CD4-positive, alpha-beta memory T cell (primary cell): ENCODE measurements at places on chromosomes 12 and 14. TPM values are rescaled to one million over a fixed set of nuclear protein-coding genes. Genes with fewer than 3 reads are reported as not detected.

Gene IFT43
- 13.4 TPM for total RNA-seq

- DNase-seq: no peak
These were observed 448.9 kb downstream of the NAV3 start for GRCh38 chr12:78279567-78279966.

DNA sequence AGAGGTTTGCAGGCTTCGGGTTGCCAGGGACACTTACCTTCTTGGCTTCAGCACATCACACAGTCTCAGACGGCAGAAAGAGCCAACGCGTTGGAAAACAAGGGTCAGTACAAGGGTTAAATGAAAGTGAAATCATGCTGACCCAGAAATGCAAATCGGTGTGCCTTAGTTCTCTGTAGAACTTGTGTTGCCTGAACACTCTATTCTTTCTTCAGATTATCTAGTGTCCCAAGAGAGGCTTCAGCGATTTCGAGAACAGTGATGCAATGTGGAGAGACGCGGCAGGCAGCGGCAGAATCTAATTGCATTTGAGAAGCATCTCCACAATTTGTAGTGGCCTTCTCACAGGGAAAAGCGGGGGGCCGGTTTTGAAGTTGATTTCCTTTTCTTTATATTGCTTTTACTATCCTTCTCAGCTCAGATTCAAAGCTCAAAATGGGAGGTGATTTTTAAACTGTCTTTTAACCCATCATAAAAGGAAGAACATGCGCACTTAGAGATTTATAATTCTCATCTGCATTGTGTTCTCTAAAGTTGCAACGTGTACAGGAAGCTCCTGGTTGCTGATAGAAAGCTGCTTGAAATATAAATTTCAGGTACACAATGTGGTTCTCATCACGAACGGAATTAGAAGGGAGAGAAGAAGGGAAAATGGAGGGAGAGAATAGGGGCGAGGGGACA, 67.8 kb upstream of the EGLN3 start:
- no peak for DNase-seq

GRCh38 chr14:92316176-92316575, 6.8 kb upstream of the SLC24A4 start:
- DNase-seq: no peak

DNA sequence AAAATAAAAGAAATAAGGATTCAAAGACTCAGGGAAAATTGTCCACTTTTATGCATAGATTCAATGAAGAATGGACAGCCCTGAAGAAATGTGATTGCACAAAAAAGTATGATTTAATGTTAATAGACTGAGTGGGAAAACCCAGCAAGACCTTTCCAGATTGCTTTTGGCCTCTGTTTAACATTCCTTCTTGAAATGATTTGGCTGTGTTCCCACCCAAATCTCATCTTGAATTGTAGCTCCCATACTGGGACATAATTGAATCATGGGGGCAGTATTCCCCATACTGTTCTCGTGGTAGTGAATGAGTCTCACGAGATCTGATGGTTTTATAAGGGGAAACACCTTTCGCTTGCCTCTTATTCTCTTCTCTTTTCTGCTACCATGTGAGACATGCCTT, 1316.9 kb upstream of the SEL1L start:
- no peak for DNase-seq

Gene PLBD1
- 0.67 TPM for total RNA-seq

GRCh38 chr12:105164068-105164467, 56.5 kb downstream of the WASHC4 start:
- DNase-seq: no peak

Gene OTX2
- not detected for total RNA-seq

Gene CD163L1
- 0.69 TPM for total RNA-seq

GRCh38 chr14:104898195-104898558, 26.5 kb upstream of the PLD4 start:
- no peak for DNase-seq

- no peak for DNase-seq
These were observed 110.9 kb downstream of the PAH start for GRCh38 chr12:102806110-102806509.

DNA sequence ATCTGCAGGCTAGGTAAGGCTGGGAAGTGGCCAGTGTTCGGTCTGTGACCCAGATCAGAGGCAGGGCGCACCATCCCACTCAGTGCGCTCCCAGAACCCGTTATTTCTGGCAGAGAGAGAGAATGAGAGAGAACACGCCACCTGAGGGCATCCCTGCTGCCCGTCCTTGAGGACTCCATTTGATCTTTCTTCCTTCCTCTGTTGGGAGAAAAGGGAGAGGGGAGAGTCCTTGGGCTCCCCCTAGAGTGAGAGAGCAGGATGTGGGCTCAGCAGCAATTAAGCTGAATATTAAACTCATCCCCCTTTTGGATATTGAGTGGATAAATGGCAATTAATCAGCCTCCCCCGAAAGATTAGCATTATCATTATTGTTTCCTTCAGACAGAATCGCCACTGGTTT, 70.6 kb downstream of the IFT43 start:
- no peak for DNase-seq

DNA sequence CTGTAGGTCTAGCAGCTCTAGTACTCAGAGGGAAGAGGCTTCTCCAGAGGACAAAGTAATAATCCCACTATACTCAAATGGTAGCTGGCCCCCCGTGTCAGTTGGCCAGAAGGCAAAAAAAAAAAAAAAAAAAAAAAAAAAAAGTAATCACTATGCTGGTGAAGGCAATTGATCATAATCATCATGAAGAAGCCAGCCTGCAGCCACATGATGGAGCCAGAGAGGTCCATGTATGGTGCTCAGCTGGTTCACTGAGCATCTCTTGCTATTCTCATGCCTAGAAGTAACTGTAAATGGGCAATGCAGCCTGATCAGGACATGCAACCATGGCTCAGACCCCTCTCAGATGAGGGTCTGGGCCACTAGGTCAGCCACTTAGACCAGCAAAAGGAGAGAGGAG, 378.8 kb downstream of the MED13L start:
- no peak for DNase-seq

- DNase-seq: no peak
These were observed 140.4 kb downstream of the RBM19 start for GRCh38 chr12:113825705-113826104.

DNA sequence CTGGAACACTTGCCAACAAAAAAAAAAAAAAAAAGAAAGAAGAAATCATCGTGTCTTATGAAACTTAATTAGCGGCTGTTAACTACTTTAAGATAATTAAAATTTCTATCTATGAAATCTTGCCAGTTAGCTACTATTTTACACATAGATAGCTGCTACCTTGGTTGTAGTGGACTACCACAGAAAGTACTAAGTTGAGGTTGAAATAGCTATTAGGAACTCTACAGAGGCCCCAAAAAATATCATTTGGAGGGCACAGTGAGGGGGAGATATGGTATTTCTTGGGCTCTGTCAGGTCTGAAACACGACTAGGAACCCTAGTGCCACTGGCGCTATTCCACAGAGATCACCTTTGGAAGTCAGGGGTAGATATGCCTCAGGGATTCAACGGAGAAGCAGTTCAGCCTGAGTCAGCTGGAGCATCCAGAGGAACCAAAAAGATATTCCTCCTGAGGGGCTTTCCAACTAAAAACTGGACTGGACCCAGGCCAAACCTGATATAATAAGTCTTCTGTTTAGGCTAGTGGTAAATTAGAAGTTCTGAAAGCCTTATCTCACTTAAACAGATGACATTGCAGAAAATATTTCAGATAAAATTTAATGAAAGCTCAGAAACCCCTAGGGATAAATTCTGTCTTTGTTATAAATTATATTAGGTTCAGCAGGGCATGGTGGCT, 126.1 kb downstream of the EPS8 start:
- no peak for DNase-seq

GRCh38 chr14:53670701-53671100, 285.9 kb downstream of the BMP4 start:
- DNase-seq: no peak

- no peak for DNase-seq
These were observed 83.8 kb upstream of the PIWIL1 start for GRCh38 chr12:130253866-130254265.

- no peak for DNase-seq
These were observed 118.6 kb downstream of the PLXNC1 start for GRCh38 chr12:94266796-94267536.

DNA sequence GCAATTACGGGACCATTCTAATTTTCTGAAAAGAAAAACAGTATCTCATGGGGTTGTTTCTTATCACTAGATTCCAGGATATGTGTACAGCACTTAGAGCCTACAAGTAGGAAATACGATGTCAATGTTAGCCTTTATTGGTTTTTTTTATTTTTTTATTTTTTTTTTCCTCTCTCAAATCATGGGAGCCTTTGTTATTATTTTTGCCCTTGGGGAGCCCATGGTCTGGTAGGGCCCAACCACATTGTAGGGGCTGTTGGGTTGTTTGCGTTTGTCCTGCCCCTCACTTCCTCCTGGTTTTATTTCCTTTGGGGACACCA, 5.9 kb downstream of the MORN3 start:
- no peak for DNase-seq

- DNase-seq: no peak
These were observed 157.7 kb upstream of the TBX3 start for GRCh38 chr12:114841557-114842251.

Gene ANKRD33
- not detected for total RNA-seq

DNA sequence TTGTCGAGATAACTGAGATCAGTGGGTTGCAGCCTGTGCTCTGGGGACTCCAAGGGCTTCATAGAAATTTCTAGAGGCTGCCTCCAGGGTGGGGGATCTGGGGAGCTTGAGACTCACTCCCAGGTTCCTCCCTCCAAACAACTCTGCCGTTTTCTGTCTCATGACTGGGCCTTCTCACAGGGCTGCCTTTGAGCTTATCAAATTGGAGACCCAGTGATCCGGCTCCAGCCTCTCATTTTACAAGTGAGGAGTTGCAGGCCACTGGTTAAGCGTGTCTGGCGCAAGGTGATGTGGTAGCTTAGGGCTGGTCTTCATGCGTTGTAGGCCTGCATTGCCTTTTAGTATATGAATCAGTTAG, 85.8 kb downstream of the SLC25A47 start:
- DNase-seq: no peak

Gene SLC22A17
- 19.8 TPM for total RNA-seq

- no peak for DNase-seq
These were observed 16.0 kb upstream of the SLC38A2 start for GRCh38 chr12:46388427-46389021.

DNA sequence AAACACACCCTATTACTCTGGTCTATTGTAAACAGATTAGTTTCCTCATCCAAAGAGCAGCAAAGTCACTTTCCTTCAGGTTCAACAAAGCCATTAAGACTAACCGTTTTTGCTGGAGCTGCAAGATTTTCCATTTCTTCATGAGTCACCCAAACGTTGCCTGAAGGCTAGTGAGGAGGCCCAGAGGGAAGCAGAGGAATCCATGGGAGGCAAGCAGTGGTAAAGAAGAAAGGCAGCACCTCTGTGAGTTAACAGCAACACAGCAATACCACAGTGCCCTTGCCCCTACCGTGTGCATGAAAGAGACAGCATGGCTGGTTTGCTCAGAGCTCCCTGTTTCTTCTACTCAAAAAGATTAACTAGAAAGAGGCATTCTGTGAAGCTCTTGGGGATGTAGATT, 206.3 kb downstream of the ACSS3 start:
- no peak for DNase-seq

DNA sequence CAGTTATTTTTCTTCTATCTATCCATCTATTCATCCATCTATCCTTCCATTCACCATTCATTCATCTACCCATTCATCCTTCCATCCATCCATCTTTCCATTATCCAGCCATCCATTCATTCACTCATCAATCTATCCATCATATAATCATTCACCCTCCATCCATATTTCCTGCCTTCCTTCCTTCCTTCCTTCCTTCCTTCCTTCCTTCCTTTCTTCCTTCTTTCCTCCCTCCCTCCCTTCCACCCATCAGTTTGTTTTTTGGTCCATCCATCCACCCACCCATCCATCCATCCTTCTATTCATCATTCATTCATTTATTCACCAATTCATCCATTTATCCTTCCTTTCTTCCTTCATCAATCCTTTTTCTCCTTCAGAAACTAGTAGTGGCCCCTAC, 34.3 kb upstream of the NOS1 start:
- no peak for DNase-seq

GRCh38 chr14:31154956-31155355, 52.6 kb downstream of the HECTD1 start:
- no peak for DNase-seq

DNA sequence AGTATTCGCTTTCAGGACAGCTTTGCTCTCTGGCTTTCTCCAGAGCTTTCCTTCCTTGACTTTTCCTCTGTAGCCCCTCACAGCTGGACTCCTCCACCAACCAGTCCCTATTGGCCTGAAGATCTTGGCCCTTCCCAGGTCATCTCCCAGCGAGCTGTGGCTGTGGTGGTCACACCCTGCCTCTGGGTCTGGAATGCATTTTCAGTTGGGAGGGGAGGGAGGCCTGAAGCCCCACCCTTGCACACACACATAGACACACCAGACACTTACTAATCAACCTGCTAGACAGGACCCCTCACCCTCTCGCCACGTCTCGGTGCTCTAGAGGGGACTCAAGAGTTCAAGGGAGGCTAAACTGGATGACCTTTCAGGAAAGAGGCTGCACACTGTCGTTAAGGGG, 13.9 kb downstream of the JDP2 start:
- DNase-seq: no peak

DNA sequence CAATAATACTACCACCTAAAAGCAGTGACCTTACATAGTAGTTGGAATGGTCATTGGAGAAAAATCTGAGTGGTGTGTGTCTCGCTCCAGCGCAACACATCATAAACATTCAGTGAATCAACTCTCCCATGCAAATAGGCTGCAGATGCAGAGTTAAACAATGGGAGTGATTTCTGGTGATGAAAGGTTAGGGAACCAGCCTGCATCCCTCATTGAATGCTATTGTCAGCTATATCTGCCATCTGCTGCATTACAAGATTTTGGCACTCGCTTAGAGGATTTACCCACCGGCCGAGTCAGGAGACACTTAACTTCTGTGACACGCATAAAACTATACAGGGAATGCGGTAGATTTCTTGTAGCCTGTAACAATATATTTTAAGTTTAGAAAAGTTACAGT, 900.9 kb downstream of the FLRT2 start:
- no peak for DNase-seq

DNA sequence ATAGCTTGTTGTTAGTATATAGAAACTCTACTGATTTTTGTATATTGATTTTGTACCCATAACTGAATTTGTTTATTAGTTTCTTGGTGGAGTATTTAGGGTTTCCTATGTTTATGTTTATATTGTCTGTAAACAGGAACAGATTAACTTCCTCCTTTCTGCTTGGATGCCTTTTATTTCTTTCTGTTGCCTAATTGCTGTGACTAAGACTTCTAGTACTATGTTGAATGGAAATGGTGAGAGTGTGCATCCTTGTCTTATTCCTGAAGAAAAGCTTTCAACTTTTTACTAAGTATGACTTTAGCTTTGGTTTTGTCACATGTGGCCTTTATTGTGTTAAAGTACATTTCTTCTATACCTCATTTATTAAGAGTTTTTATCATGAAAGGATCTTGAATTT, 20.9 kb downstream of the FBXW8 start:
- DNase-seq: no peak
